Fibroblast of skin of back (primary cell): ENCODE measurements at places on chromosomes 6 and 20.

- DNase-seq, result peak; percentile 32
These were observed 202.5 kb downstream of the TFAP2B start for GRCh38 chr6:51021171-51021570.

DNA sequence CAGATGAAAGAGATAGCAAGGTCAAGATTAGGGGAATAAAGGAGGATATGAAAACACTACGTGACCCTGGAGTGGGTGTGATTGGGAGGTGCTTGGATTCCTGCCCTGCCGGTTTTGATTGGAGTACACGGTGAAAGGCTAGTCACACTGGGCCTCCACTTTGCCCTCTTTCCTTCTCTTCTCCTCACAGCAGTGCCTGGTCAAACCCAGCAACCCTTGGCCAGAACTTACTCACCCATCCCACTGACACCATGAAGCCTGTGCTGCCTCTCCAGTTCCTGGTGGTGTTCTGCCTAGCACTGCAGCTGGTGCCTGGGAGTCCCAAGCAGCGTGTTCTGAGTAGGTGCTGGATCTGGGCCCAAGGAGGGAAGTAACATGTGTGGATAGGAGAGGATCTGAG lies at the start of gene WFDC13:
TSS of gene WFDC13 (plus strand) at position 166 of the 400 bp plus-strand sequence. CDS start at position 252, 86 bp downstream.
- DNase-seq, result no peak

DNA sequence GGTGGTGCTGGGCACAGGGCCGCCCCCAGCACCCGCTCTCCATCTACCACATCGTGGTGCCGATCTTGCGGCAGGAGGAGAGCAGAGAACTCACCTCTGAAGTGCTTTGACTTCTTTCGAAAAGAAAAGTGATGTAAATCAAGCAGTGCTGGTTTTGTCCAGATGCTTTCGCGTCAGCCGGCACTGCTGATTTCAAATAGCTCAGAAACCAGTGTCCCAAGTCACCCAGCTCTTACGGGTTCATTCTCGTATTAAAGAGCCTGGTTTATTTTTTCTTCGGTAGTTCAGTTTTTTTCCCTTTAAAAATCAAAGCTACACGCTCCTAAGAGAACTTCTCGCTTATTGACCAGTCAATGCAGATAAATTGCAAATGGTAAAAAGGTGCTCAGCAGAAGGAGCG lies 32.1 kb downstream of the MYT1 start:
- DNase-seq, result no peak

- DNase-seq, result no peak
These were observed 144.4 kb upstream of the CST7 start for GRCh38 chr20:24804481-24805206.

DNA sequence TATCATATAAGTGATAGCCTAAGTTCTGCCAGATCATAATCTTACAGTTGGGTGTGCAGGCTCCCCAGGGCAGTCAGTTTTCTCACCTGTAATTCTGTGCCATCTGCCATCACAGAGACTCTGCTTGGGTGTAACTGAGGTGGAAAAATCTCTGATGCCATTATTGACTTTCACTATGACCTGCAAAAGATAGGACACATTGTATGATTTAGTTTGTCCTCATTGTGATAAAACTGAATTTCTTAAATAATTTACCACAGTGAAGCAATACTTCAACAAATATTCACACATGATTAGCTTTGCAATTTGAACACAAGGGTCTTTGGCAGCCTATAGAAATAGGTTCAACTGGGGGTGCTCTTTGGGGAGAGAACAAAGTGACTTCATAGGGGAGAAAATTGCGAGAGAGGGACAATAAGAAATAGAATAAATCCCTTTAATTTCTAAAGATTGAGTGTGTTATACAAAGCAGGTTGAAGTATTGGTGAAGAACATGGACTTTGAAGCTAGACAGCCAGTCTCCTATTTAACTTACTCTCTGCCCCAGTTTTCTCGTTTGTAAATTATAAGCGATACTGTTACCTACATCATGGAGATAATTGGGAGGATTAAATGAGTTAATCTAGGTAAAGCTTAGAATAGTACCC lies 27.3 kb downstream of the FAM229B start:
- no peak for DNase-seq

DNA sequence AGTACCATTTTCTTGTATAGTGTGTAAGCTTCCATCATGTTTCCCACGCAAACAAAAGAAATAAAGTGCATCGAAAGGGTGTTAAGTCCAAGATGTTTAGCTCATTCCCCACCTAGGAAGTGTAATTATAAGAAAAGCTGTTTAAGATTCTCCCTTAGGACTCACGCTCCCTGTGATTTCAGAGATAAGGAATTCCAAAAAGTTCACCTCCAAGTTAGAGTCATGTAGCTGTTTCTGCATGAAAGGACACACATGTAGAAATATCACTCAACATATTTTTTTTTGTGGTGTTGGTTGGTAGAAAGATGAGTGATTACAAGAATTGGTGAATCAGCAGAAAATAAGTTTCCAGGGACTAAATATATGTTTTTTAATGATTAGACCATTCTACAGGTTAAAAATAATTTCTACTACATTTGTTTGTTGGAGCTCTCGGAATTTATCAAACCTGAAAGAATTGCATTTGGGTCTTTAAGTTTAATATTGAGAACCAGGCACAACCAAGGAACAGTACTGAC lies 10.4 kb downstream of the OPN5 start:
- DNase-seq, result no peak

DNA sequence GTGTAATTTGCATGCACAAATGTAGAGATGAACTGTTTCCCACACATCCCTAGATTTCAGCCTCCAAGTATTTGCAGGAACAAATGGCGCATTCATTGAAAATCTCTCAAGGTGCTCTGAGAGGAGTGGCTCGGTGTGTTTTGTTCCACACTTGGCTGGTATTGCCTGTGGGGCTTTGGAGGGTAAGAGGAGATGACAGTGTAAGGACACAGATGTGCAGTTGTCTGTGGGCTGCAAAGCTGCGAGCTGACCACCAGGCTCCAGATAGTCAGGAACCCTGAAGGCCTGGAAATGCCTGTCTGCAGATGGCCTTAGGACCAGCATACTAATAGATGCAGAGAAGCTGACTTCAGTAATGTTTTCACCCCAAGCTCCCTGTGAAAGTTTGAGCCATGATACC lies 57.7 kb upstream of the PBOV1 start:
- DNase-seq, result no peak

- DNase-seq, result peak; percentile 27
These were observed 5.3 kb downstream of the MMP9 start for GRCh38 chr20:46013829-46014516.
